Activated CD4-positive, alpha-beta memory T cell treated with anti-CD3 and anti-CD28 coated beads, Interleukin-2, amount 10 ng/mL, durations not matched to agents 7 days and 5 days (primary cell): ENCODE measurements at places on chromosomes 12 and 14. TPM values are rescaled to one million over a fixed set of nuclear protein-coding genes. Genes with fewer than 3 reads are reported as not detected.

- H3K36me3 ChIP-seq: no peaks in the 10 kb centered on the region
- no peak overlapping the region for H3K27ac ChIP-seq
- DNase-seq: no peak
- H3K27me3 ChIP-seq: peaks cover 12% of the 10 kb centered on the region
- H3K4me1 ChIP-seq: no peaks in the 10 kb centered on the region
- H3K4me3 ChIP-seq: no peak overlapping the region
These were observed 397 bp downstream of the BDKRB1 start for GRCh38 chr14:96256407-96256806.

VRTN gene
- not detected for total RNA-seq

GPRC5A gene
- 0.05 TPM for total RNA-seq

RBP5 gene
- total RNA-seq: 0.86 TPM

DNA sequence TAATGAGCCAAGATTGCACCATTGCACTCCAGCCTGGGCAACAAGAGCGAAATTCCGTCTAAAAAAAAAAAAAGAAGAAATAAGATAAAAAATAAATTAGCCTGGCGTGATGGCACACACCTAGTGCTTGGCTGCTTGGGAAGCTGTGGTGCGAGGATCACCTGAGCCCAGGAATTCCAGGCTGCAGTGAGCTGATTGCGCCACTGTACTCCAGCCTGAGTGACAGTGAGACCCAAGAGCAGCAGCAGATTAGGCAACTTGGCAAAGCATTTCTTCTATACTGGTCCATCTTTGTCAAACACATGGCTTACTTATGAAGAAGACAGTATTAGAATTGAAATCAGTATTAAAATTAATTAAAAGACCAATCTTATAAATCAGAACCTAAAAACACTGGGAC, 6.3 kb downstream of the GON7 start:
- H3K4me3 ChIP-seq: no peak overlapping the region
- H3K27me3 ChIP-seq: no peaks in the 10 kb centered on the region
- H3K27ac ChIP-seq: no peak overlapping the region
- H3K4me1 ChIP-seq: peaks cover 20% of the 10 kb centered on the region

DNA sequence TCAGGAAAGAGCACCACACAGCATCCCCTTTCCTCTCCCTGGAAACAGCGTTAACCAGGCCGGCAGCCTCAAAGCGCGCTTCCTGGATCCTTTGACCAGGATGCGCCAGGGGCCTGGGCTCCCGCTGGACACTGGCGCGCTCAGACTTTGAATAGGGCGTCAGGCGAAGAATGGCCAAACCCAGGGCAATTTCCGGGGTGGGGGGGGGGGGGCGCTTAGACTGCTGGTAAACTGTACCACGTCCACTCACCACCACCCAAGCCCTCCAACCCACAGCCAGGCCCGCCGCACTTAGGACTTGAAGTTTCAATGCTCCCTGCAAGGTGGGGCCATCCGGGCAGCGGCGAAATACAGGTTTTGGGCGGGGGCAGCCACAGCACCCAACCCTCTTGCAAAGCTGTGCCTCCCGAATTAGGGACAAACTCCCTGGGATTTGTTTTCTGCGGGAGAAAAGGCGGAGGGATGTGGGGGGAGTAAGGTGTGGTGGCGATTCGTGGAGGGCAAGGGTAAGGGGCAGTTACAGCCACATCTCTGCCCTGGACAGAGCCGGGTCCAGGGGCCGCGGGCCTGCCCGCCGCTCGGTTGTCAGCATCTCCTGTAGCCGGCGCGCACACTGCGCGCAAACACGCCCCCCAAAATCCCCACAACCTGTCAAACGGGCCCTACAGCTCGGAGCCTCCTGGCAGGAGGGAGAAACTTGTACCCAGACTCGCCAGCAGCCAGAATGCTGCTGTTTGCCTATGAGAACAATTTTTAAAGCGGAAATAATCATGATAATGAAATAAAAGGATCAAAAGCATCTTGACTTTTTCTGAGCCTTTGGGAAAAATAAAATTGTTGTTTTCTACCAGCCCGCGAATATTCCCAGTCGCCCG, 958 bp downstream of the RTN1 start:
- peak overlapping the region; percentile 37 for H3K4me3 ChIP-seq
- no peaks in the 10 kb centered on the region for H3K36me3 ChIP-seq

DNA sequence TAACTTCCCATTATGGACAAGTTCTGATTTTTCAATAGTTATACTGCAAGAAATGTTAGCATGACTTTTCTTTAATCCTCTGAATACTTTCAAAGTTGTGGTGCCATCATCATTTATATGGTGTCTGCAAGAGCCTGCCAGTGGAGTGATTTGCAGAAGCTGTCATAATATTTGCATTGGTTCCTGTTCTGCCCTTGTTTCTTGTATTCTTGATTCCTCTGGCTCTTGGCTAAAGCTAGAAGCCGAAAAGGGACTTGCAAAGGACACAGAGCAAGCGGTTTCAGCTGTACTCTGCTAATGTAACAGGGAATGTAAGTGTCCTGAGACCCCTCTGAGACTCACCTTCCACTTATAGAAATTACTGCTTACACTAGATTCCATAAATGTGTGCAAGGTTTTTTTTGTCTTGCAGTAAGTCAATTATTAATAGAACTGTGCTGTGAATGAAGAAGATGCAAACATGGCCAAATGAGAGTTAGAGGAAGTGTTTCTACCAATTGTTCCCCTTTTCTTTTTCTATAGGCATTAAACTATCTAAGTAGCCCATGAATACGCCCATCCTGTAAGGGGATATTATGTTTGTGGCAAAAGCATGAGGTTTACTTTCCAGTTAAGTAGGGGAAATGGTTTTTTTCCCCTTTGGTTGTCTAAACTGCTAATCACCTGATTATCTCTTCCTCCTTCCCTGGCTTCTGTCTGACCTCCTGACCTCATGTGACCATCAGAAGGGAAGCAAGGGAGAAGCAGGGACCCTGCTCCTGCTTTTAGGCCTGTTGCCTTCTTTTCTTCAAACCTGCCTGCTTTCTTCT, 5.3 kb downstream of the DYRK4 start:
- peaks cover 1% of the 10 kb centered on the region for H3K4me1 ChIP-seq
- DNase-seq: no peak
- no peaks in the 10 kb centered on the region for H3K27me3 ChIP-seq
- H3K36me3 ChIP-seq: peaks cover 3% of the 10 kb centered on the region

GRCh38 chr12:54725233-54725843, 77.2 kb upstream of the DCD start:
- H3K27me3 ChIP-seq: peaks cover 15% of the 10 kb centered on the region
- peaks cover 9% of the 10 kb centered on the region for H3K4me1 ChIP-seq
- H3K36me3 ChIP-seq: no peaks in the 10 kb centered on the region
- no peak for DNase-seq
- no peak overlapping the region for H3K27ac ChIP-seq
- no peak overlapping the region for H3K4me3 ChIP-seq

- H3K36me3 ChIP-seq: peaks cover 2% of the 10 kb centered on the region
- no peak overlapping the region for H3K27ac ChIP-seq
- H3K27me3 ChIP-seq: peaks cover 32% of the 10 kb centered on the region
- H3K4me3 ChIP-seq: peak overlapping the region; percentile 43
- H3K4me1 ChIP-seq: peaks cover 13% of the 10 kb centered on the region
These were observed 1.3 kb upstream of the ARHGEF25 start for GRCh38 chr12:57609781-57610553.

GRCh38 chr12:108394196-108394595, 55.1 kb upstream of the CMKLR1 start:
- no peaks in the 10 kb centered on the region for H3K27me3 ChIP-seq
- no peak overlapping the region for H3K27ac ChIP-seq
- no peak for DNase-seq
- no peak overlapping the region for H3K4me3 ChIP-seq
- H3K4me1 ChIP-seq: no peaks in the 10 kb centered on the region

HHIPL1 gene
- total RNA-seq: 0.08 TPM

ZDHHC22 gene
- not detected for total RNA-seq

DNA sequence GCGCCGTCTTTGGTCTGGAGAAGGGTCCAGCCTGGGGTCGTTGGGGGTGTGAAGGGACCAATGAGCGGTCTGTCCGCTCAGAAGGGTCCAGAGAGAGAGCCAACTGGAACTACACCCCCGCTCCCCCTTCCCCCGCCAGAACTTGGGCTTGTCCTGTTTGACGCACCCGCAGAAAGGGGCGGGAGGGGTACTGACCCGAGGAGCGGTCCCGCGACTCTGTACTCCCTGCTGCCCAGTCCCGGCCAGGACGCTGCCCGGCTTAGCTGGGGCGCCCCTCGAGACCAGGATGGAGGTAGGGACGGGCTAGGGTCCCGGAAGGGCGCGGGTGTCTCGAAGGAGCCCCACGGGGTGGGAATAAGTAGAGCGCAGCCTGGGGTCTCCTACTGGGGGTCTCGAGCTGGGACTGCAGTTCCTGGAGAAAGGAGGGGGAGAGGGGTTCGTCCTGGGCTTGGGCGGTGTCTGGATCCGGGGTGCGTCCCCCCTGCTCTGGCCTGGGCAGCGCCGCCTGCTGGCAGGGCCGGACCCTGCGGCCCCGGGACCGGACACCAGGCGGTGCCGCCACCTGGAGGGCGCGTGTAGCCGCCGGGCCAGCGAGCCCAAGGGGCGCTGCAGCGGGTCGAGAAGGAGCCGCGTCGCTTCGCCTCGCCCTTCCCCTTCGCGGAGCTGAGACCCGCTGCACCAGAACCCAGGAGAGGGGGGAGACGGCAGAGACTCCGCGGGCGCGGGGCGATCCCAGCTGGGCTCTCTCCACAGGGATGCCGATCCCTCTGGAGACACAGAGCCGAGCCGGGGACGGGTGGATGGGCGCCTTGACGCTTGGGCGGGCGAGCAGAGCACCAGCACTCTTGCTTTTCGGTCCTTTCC, 3.8 kb upstream of the CACNB3 start:
- H3K4me1 ChIP-seq: peaks cover 40% of the 10 kb centered on the region
- peak overlapping the region; percentile 59 for H3K27ac ChIP-seq
- peaks cover 18% of the 10 kb centered on the region for H3K27me3 ChIP-seq
- peak; percentile 86 for DNase-seq

GLT1D1 gene
- total RNA-seq: not detected

DNA sequence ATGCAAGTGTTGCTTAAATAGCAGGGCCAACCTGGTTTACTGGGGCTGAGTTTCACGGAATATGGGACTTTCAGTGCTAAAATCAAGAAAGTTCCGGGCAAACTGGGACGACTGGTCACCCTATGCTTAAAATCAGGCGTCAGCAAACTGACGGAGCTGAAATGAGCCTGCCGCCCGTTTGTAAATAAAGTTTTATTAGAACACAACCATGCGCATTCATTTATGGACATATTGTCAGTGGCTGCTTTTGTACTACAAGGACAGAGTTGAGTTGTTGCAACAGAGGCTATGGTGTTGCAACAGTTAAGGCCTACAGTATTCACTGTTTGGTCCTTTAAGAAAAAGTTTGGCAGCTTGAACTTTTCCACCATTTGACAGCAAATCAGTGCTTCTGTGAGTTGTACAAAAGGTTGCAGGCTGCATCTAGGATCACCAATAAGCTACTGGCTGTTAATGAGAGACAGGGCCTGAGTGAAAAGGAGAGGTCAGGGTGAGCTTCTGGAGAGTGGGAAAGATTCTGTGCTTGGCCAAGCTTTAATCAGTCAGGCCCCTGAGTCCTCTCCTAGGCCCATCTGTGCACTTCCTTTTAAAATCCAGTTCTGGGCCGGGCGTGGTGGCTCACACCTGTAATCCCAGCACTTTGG, 13.3 kb downstream of the SELPLG start:
- no peak overlapping the region for H3K4me3 ChIP-seq
- no peaks in the 10 kb centered on the region for H3K27me3 ChIP-seq
- H3K27ac ChIP-seq: peak overlapping the region; percentile 44
- peaks cover 92% of the 10 kb centered on the region for H3K36me3 ChIP-seq

DNA sequence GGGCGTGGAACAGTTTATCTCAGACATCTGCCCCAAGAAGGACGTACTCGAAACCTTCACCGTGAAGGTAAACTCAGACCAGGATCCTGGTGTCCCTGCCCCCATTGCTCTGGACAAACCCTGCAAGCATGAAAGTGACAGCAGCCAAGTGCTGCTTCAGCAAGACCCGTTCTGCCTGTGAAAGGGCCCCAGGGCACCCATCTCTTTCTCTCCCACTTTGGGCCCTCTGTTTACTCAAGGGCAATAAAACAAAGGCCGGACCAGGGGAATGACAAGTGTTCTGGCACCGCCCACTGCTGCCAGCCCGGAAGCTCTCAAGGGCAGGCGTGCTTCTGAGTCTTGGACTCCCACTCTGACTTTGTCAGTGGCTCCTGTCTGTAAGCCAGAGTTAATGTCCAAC, 35.3 kb downstream of the CD9 start:
- DNase-seq: no peak
- H3K36me3 ChIP-seq: no peaks in the 10 kb centered on the region
- H3K4me1 ChIP-seq: peaks cover 9% of the 10 kb centered on the region
- peaks cover 10% of the 10 kb centered on the region for H3K27me3 ChIP-seq
- no peak overlapping the region for H3K4me3 ChIP-seq

- peak; percentile 29 for DNase-seq
- peaks cover 75% of the 10 kb centered on the region for H3K27me3 ChIP-seq
- no peak within 1 kb of the TSS for H3K27ac ChIP-seq
- H3K4me1 ChIP-seq: peaks cover 30% of the 10 kb centered on the region
- H3K36me3 ChIP-seq: no peaks in the 10 kb centered on the region
These were observed at the start of gene SIX4 for GRCh38 chr14:60723907-60724618. Gene SIX4 (minus strand): TSS chr14:60724351. CDS start chr14:60724074, 277 bp downstream.

DNA sequence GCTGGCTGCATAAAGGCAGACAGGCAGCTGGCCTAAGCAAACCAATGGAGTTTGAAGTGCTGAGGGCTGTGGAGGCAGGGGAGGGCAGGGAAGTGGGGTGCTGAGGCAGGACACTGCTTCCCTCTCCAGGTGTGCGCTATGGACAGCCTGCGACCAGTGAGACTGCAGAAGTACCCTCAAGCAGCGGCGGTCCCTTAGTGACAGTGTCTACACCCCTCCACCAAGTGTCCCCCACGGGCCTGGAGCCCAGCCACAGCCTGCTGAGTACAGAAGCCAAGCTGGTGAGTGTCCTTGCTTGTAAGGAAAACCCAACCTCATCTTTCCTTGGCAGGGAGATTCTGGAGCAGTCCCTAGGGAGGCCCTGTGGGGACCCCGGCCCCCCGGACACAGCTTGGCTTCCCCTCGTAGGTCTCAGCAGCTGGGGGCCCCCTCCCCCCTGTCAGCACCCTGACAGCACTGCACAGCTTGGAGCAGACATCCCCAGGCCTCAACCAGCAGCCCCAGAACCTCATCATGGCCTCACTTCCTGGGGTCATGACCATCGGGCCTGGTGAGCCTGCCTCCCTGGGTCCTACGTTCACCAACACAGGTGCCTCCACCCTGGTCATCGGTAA, 17.9 kb downstream of the HNF1A start:
- no peaks in the 10 kb centered on the region for H3K4me1 ChIP-seq
- H3K36me3 ChIP-seq: no peaks in the 10 kb centered on the region
- no peak overlapping the region for H3K27ac ChIP-seq

GRCh38 chr14:51650716-51651387, 858 bp upstream of the FRMD6 start:
- peak overlapping the region; percentile 16 for H3K27ac ChIP-seq
- H3K27me3 ChIP-seq: peaks cover 24% of the 10 kb centered on the region
- DNase-seq: no peak
- H3K36me3 ChIP-seq: no peaks in the 10 kb centered on the region
- peaks cover 30% of the 10 kb centered on the region for H3K4me1 ChIP-seq

- H3K36me3 ChIP-seq: no peaks in the 10 kb centered on the region
- H3K27ac ChIP-seq: no peak overlapping the region
- H3K27me3 ChIP-seq: no peaks in the 10 kb centered on the region
- H3K4me1 ChIP-seq: no peaks in the 10 kb centered on the region
These were observed 77.3 kb upstream of the CNTN1 start for GRCh38 chr12:40614923-40615322.
